NCI-H2107 (cell line): ENCODE measurements at places on chromosomes 4 and X.
A peak's percentile ranks its signal among the peaks of the same experiment; 100 is the strongest.

DNA sequence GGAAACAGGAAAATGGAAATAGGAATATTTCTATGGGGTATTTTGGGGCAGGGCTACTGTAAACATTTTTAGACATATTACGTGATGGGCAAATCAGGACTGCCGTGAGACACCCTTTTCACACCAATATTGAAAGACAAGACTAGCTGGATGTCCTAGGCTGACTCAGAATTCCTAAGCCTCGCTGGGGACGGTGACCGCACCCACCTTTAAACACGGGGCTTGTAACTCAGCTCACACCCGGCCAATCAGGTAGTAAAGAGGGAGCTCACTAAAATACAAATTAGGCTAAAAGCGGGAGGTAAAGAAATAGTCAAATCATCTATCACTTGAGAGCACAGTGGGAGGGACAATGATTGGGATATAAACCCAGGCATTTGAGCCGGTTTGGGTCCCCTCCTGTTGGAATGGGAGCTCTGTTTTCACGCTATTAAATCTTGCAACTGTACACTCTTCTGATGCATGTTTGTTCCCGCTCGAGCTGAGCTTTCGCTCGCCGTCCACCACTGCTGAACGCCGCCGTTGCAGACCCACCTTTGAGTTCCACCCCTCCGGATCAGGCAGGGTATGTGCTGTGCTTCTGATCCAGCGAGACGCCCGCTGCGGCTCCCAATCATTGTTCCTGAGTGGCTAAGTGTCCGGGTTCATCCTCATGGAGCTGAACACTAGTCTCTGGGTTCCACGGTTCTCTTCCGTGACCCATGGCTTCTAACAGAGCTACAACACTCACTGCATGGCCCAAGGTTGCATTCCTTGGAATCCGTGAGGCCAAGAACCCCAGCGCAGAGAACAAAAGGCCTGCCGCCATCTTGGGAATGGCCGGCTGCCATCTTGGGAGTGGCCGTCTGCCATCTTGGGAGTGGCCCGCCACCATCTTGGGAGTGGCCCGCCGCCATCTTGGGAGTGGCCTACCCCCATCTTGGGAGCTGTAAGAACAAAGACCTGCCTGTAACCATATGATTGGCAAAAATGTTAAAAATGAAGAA, 152.6 kb downstream of the CRLF2 start:
- no peak for DNase-seq

- DNase-seq = no peak
These were observed 83.2 kb downstream of the RBM47 start for GRCh38 chr4:40546506-40546905.

GRCh38 chr4:152967907-152968306, 31.8 kb downstream of the FHDC1 start:
- DNase-seq = no peak

GRCh38 chrX:69178592-69178991, 13.3 kb upstream of the PJA1 start:
- DNase-seq = no peak

GRCh38 chr4:80069837-80070731, 2.9 kb downstream of the ANTXR2 start:
- DNase-seq = no peak

- no peak for DNase-seq
These were observed 36.5 kb downstream of the PTPN13 start for GRCh38 chr4:86630629-86631028.

DNA sequence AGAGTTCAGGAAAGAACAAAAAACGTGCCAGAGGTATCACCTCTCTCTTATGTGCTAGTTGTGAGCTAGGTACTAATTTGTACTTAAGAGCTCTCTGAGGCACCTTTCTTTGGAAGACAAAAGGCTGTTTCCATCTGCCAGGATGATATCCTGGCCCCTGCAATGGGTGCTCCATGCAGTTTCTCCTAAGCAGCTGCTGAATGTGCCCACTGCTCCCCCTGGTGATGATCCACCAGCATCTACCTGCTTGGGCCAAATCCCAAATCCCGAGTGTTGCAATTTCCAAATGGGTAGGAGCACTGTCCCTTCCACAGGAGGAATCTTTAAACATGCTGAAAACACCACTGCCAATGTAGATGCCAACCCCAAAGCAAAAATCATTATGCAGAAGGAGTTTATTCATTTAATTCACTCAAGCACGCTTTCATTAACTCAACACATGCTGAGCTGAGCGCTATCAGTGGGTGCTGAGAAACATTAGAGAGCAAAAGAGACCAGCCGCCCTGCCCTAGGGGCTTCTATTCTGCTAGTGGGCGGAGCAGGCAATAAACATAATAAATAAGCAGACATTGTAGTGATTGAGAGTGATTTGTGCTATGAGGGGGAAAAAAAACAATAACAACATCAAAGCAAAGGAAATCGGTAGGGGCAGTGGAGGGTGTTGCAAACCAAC, 69.6 kb upstream of the C4orf50 start:
- peak; percentile 16 for DNase-seq

DNA sequence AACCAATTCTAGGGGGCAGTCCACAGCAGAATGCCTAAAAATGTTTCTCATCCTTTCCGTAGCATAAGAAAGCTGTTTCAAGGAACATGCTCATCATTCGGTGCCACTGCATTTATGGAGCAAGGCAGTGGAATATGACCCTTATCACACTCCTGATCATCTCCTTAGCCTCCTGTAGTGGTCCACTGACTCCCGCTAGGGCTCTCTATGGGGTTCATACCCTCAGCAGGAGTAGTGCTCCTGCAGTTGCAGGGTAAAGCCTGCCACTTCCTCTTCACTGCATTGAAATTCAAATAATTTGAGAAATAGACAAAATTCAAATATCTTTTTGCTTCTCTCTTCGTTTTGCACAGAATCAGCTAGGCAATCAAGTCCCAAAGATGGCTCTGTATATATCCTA, 107.0 kb downstream of the NDST3 start:
- DNase-seq = no peak

- DNase-seq = no peak
These were observed 160.7 kb downstream of the KIT start for GRCh38 chr4:54818481-54818880.
